ENCODE measurements at places on chromosomes 3 and 15. TPM values are rescaled to one million over a fixed set of nuclear protein-coding genes. Genes with fewer than 3 reads are reported as not detected.

UBAP1L gene
- total RNA-seq = 5.2 TPM

MCF2L2 gene
- 0.62 TPM for total RNA-seq

GABRB3 gene
- 1.0 TPM for total RNA-seq

NANOGP8 gene
- total RNA-seq = not detected

CPA3 gene
- not detected for total RNA-seq

ACAN gene
- under 0.01 TPM for total RNA-seq

CCDC33 gene
- total RNA-seq = not detected

GRM2 gene
- total RNA-seq = under 0.01 TPM

PLA2G4D gene
- total RNA-seq = not detected

LTK gene
- not detected for total RNA-seq

PRR20G gene
- not detected for total RNA-seq

Data from melanocyte of skin (primary cell).